CD8-positive, alpha-beta memory T cell (primary cell): ENCODE measurements at places on chromosomes 3 and 15. TPM values are rescaled to one million over a fixed set of nuclear protein-coding genes. Genes with fewer than 3 reads are reported as not detected.

GRCh38 chr15:74291101-74292071 lies 55.3 kb downstream of the CCDC33 start:
- DNase-seq, result peak; percentile 57

DNA sequence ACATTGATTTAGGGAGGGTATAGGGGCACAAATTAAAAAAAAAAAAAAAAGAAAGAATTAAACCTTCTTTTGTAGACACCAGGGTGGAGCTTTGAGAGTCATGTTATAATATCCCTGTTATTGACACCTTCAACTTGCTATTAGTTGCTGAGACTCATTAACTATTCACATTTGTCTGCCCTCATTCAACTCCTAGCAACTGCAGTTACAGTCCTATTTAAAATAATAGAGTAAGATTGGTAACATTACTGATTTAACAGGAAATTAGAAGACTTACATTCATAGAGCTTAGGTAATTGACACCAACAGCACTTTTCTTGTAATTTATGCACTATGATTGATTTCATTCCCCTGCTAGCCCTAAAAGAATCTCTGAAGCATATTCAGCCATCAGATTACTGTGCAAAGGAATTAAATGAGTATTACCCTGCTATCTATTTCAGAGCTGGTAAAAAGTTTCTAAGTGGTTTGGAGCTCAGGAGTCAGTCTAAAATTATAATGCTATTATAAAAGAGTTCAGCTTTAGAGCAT lies 148.8 kb upstream of the TBL1XR1 start:
- DNase-seq, result no peak

GRCh38 chr15:71071529-71071928 lies 43.7 kb upstream of the THSD4 start:
- no peak for DNase-seq

The CASR gene
- not detected for total RNA-seq

- no peak for DNase-seq
Observed at GRCh38 chr3:193774272-193774915, 181.4 kb downstream of the OPA1 start.

DNA sequence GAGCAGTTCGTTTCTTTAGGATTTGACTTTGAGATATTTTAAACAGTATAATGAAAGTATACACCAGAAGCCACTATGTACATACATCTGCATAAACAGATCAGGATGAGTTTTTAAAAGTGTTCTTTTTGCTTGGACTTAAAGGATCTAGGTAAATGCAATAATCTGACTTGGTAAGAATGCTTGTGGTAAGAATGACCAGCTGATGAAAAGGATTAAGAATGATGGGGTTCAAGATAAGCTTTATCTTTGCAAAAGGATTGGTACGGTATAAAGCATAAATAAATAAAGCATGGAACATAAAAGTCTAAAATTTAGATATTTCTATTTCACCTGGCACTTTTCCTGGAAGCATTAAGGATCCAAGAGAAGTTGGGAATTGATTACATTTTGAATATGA lies 9.8 kb upstream of the MME start:
- no peak for DNase-seq

The CDCP1 gene
- total RNA-seq, result 0.96 TPM

GRCh38 chr3:173249457-173249856 lies 108.4 kb upstream of the SPATA16 start:
- DNase-seq, result no peak
